ENCODE measurements at places on chromosomes 13 and 19.

- DNase-seq = peak; percentile 51
These were observed at the start of gene EDNRB for GRCh38 chr13:77918391-77919245. TSS of gene EDNRB (minus strand) at chr13:77918831. CDS start at chr13:77918573, 258 bp downstream.

- DNase-seq = no peak
These were observed 225.8 kb upstream of the IRS2 start for GRCh38 chr13:110012102-110012739.

DNA sequence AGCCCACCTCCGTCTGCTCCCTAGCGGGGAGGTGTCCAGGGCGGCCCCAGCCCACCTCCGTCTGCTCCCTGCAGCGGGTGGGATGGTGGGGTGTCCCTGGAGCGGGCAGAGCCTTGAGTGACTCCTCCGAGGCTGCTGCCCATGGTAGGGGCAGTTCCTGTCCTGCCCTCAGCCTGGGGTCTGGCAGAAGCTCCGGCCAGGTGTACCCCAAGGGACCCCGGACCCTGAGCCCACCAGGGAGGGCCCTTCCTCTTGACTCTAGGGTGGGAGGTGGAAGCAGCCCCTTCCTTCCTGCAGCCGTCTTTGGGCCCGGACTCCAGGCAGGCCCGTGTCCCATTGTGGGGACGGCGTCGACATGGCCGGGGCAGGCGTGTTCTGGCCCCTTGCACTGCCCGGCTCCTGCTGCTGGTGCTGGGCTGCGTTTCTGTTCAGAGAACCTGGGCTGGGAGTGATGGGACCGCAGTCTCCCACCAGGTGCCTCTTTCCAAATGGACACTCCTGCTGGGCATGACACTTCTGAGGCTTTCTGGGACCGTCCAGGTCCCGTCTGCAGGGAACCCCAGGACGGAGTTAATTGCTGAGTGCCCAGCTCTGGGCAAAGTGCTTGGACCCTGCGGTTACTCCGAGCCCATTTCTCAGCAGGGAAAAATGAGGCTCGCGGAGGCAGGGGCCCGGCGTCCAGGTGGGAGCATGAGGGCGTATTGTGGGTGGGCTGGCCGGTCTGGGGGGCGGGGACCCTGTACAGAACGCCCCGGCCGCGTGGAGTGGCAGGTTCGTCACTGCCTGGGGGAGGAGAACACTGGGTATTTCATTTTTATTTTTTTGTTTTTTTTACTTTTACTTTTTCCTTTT lies 19.8 kb downstream of the ARID3A start:
- no peak for DNase-seq

- DNase-seq = peak; percentile 86
These were observed 2.4 kb upstream of the NTN5 start for GRCh38 chr19:48674921-48675824.

GRCh38 chr13:75404726-75405125 lies 77.2 kb downstream of the TBC1D4 start:
- DNase-seq = no peak

DNA sequence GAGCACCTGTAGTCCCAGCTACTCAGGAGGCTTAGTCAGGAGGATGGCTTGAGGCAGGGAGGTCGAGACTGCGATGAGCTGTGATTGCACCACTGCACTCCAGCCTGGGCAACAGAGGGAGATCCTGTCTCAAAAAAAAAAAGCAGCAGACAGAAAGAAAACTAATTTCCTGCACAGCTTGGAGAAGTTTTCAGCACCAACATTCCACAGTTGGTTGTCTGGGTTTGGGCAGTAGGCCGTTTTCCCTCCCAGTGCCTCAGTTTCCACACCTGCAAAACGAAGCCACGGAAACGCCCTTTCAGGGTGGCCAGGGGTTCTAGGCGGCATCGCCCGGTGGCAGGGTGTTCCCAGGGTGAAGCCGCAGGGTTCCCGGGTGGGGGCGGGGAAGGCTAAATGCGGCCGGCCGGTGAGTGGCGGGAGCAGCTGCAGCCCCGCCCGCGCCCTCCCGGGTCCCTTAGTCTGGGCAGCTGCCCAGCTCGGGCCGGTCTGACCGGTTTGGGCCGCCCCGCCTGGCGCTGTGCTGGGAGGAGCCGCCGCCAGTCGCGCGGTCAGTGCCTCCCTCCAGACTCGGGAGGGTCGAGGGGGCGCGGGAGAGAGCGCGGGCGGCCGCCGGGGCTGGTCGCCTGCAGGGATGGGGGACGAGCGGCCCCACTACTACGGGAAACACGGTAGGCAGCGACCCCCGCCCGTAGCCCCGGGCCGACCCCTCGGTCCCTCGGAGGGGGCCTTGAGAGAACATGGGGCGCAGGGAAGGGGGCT lies at the start of gene SLC44A2:
Gene SLC44A2, plus strand, starts transcription at position 551 of the 759 bp plus-strand sequence. Its CDS starts 81 bp downstream, at position 632.
- DNase-seq = no peak

DNA sequence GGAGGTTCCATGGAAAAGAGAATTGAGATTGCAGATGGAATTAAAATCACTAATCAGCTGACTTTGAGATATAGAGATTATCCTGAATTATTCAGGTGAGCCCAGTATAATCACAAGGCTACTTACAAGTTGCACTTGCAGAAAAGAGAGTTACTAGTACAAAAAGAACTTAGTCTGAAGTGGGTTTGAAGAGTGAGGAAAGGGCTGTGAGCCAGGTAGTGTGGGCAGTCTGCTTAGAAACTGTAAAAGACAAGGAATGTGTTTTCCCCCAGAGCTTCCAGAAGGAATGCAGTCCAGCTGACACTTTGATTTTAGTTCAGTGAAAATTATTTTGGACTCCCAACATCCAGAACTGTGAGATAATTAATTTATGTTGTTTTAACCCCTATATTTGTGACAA lies 285.4 kb upstream of the GPC6 start:
- DNase-seq = no peak

DNA sequence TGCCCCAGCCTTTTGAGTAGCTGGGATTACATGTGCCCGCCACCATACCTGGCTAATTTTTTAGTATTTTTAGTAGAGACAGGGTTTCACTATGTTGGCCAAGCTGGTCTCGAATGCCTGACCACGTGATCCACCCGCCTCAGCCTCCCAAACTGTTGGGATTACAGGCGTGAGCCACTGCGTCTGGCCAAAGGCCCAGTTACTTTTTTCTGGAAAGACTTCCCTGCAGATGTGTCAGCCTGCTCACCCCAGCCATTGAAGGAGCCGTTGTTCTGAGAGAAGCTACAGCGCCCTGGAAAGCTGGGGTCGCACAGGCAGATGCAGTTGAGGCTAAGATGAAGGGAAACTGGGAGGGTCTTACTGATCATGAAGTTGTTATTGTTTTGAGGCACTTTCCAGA lies 7.9 kb upstream of the ZNF626 start:
- no peak for DNase-seq

GRCh38 chr13:64332048-64332447 lies 2898.1 kb downstream of the PCDH9 start:
- DNase-seq = no peak

DNA sequence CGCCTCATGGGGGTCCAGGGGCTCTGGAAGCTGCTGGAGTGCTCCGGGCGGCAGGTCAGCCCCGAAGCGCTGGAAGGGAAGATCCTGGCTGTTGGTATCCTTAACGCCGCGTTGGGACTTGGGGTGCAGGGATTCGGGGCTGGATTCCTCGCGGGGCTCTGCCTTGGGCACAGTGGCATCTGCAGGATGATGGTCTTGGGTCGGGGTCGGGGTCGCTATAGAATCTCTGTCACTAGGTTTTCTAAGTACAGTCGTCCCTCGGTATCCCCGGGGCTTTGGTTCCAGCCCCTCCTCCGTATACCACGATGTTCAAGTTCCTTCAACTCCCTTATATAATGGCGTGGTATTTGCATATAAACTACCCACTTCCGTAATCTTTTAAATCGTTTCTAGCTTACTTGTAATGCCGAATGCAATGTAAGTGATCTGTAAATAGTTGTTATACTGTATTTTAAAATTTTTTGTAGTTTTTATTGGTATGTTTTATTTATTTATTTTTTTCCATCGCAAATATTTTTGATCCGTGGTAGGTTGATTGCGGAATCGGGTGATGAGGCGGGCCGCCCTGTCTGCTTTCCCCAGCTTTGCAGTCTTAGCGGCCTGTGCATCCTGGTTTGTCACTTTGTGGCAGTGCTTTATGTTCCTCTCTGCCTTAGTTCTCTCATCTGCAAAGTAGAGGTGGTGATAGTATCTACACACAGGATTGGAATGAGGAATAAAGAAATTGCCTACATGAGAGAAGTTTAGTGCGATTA lies 606 bp downstream of the ERCC5 start:
- DNase-seq = no peak

DNA sequence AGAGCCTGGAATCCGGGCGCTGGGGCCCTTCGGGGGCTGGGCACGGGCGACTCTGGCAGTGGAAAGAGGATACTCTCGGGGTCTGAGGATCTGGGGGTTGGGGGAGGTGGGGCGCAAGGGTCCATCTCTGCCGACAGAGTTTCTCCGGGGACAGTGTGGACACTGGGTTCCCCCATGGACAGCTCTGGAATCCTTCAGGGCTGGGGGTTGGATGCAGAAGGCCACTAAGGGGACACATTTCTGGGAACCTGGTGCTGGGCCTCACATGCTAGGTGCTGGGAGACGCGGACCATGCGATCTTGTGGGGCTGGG lies 2.3 kb downstream of the TGFBR3L start:
- DNase-seq = no peak

DNA sequence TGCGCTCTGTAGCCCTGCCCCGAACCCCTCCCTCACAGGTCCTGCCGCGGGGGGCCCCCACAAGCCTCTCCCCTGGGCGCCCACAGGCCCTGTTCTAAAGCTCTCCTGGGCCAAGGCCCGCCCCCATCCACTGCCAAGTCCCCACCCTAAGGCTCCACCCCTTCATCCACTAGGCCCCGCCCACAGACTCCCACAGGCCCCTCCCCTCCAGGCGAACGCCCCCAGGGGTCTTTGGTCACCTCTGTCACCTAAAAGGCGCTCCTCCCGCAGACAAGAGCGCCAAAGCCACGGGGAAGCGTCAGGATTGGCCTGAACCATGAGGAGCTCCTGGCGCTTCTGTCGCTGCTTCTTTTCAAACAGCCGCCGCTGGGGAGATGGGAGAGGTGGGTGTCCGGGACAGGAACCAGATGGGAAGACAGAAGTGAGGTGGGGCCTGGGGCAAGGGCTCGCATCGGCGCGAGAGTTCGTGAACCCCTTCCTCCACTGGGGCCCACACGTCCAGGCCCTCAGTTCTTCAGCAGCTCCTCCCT lies 2.3 kb downstream of the TULP2 start:
- peak; percentile 83 for DNase-seq

DNA sequence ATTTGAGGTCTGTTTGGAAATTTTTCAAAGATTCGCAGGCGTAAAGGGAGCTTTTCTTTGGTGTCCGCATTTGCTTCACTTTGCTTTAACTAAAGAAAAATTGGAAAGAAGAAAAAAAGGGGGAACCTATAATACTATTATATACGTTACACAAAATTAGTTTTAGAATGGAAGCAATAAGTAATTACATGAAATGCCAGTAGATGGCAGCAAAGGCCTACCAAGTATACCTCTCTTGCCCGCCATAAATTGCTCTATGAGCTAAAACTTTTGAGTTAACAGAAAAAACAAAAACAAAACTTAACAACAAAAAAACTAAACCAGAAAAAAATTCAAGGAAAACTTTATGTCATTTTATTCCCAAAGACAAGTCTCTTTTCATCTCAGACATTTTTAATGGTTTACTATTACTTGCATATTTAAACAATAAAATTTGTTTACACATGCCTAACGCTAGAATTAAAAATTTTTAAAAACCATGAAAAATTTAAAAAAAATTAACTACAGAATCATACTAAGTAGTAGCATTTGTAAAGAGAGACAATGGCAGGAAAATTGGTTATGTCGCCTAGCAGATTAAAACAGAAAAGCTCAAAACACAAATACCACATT lies 271.4 kb downstream of the NALCN start:
- no peak for DNase-seq

DNA sequence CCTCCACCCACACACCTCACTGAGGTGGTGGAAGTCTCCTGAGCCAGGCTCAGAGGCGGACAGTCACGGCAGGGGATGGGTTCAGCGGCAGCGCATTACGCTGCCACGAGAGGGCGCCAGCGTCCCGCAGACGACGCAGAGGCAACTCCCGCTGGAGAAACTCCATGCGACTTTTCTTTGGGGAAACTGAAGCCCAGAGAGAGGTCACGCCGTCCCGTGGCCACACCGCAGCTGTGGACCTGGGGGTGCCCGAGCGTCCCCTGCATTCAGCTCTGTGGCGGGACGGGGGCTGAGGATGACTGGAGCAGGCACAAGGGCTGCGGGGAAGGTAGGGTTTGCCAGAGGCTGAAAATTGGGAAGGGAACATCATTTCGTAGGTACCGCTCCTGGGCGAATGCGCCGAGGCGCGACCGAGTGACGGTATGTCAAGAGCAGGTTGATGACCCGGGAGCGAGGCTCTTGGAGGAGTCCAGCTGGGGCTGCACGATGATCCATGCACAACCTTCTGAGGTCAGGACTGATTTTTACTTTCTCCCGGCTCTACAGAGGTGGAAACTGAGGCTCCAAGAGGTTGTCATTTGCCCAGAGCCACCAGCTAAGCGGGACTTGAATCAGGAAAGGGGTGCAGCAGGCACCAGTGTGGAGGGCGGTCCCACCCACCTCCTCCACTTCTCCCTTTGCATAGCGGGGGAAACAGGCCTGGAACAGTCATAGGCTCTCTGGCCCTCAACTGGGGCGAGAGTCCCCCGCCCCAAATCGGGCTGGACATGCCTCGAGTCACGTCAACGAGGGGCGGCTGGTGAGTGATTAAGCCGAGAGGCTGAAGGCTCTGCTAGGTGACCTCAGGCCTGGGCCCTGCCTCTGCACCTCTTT lies 690 bp upstream of the ARRDC2 start:
- DNase-seq = peak; percentile 94

DNA sequence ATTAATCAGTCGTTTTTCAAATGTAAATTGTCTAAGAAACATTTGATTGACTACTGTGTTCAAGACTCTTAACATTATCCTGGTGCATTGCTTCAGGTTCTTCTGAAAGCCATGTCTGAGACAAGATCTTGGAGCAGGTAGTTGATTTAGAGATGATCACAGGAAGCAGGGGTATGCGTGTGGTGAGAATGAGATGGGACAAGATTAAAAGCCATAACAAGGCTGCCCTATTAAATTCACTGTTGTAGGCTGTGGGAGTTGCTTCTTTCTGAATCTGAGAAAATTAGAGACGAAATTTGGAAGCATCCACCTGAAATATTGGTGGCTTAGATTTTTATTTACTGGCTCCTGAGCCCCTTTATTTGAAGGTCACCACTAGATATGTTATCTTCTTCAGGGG lies 687.4 kb upstream of the SLITRK6 start:
- no peak for DNase-seq

GRCh38 chr13:24263632-24264031 lies 45.7 kb upstream of the C1QTNF9 start:
- DNase-seq = no peak

DNA sequence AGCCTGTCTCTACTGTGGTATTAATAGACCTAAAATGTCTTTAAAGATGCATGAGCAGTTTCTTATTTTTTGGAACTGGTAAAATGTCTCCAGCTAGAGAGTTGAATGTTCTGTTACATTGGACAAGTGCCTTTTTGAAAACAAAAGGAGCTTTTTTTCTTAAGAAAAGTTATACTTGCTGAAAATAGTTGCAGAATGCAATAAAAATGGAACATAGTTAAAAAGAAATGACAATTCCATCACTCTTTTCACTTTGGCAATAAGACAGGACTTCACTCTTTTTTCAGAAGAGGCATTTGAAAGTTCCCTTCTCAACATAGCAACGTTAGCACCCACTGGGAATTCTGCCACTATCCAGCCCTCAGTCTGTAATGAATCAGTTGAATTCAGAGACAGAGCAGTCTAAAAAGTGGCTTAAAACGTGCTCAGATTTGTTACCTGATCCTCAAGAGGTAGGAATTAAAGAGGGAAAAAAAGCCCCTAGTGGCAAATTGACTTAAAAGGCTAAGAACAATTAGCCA lies 10.1 kb downstream of the RGCC start:
- no peak for DNase-seq

- DNase-seq = peak; percentile 73
These were observed at the start of gene CADM4 for GRCh38 chr19:43639519-43640423. TSS of gene CADM4 (minus strand) at chr19:43639850. CDS start at chr19:43639790, 60 bp downstream.

GRCh38 chr13:113874579-113875428 lies 10.9 kb upstream of the GAS6 start:
- DNase-seq = no peak
